ENCODE measurements at places on chromosomes 13 and 19. TPM values are rescaled to one million over a fixed set of nuclear protein-coding genes. Genes with fewer than 3 reads are reported as not detected.

The ZNF575 gene
- 3.9 TPM for total RNA-seq

The UBE2L5 gene
- not detected for total RNA-seq

The AXL gene
- total RNA-seq: 0.16 TPM

The CGB8 gene
- total RNA-seq: not detected

DNA sequence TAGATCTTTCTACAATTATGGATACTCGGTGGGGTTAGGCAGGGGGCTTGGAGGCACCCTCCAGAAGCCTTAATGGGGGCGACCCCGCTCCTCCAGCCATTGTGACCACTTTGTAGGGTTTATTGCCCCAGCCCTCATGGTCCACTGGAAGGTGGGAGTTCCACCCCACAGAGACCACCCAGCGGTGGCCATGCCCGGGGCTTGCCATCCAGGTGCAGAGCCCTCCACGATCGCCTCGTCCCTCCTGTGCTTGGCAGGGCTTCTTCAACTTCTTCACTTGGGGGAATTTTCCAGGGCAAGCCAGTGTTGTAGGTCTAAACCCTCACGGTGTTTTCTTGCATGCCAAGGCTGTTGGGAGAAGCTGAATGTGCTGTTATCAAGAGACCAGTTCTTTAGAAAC, 16.1 kb downstream of the ZNF536 start:
- no peak for DNase-seq

All from natural killer cell (primary cell).